ENCODE measurements at places on chromosomes 6 and 20.

DNA sequence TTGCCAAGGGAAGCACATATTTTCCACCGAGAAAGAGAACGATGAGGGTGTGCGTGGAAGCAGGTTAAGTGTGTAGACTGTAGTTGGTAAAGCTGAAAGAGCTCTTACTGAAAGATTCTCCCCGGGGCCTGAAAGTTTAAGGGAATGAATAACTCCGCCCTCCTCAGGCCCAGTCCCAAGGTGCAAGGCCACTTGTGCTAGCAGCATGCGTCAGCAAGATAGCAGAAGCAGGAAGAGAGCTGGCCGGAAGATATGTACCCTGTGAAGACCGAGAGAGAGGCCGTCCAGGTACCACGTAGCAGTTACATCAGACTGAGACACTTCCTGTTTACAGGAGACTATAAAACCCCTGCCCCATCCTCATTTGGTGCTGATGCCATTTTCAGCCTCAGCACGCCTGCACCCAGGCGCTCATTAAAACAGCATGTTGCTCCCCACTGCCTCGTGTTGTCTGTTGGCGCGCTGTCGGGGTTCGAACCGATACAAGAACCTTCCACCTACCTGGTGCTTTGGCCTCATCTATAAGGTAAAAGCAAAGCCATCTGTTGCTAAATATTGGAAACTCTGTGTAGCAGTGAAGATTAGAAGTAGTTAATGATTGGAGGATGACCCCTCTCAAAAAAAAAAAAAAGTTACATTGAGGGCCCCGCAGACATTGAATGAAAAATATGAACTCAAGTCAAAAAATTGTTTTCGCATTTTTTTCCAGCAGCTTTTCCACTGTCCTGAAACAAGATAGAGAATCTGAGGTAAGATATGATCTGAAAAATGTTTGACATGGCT is 18.6 kb upstream of the FAM135A start:
- DNase-seq: no peak

DNA sequence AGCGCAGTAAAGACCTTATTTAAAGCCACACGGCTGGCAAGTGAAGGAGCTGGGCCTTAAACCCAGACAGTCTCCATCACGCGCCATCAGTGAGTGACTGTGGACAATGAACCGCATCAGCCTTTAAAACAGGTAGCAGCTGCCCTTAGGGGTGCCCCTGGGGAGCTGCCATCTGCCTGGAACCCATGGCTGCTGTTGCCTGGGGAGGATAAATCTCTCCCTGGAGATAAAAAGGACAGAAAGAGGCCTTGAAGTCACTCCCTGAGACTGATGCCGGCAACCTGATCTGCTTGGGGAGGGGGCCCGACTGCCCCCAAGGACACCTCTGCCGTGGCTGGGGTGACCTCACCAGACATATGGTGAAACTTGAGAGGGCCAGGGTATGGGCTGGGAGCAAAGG is 73.5 kb downstream of the PREX1 start:
- DNase-seq: no peak

GRCh38 chr20:32226391-32226790 is 18.7 kb downstream of the POFUT1 start:
- no peak for DNase-seq

GRCh38 chr6:37531437-37532036 is 31.8 kb upstream of the CCDC167 start:
- no peak for DNase-seq

DNA sequence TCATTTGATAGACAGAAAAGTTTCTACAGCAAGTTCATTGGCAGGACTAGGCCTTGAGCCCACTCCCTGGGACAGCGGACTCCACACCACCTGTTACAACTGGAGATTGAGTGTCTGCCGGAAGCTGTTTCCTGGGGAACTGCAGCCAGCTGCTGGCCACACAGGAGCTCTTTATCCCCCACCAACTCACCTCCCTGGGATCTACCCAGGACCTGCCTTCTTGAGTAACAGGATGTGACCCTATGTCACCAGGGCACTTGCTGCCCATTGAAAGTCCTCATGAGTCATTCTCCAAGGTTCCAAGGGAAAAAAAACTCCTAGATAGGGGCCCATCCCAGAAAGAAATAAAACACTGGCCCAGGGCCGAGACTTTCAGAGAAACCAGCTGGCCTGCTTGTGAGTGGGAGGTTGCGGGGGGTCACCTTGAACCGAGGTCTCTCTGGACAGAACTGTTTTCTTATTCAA is 37.4 kb upstream of the SLC9A8 start:
- peak; percentile 68 for DNase-seq

- no peak for DNase-seq
Observed at GRCh38 chr6:163500105-163500504, 85.6 kb downstream of the QKI start.

DNA sequence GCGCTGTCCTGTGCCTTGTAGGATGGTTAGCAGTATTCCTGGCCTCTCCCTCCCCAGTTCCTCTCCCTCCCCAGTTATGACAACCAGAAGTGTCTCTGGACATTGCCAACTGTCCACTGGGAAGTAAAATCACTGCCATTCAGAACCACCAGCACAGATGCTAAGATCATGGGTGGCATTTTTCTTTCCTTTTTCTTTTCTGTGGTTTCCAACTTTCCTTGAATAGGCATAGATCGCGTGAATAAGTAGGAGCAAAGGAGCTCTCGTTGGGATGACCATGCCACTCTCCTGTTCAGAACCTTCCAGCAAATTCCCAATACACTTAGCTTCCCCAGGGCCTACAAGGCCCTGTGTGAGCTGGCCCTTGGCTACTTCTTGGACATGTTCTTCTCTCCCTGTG is 59.0 kb downstream of the EYA2 start:
- no peak for DNase-seq

DNA sequence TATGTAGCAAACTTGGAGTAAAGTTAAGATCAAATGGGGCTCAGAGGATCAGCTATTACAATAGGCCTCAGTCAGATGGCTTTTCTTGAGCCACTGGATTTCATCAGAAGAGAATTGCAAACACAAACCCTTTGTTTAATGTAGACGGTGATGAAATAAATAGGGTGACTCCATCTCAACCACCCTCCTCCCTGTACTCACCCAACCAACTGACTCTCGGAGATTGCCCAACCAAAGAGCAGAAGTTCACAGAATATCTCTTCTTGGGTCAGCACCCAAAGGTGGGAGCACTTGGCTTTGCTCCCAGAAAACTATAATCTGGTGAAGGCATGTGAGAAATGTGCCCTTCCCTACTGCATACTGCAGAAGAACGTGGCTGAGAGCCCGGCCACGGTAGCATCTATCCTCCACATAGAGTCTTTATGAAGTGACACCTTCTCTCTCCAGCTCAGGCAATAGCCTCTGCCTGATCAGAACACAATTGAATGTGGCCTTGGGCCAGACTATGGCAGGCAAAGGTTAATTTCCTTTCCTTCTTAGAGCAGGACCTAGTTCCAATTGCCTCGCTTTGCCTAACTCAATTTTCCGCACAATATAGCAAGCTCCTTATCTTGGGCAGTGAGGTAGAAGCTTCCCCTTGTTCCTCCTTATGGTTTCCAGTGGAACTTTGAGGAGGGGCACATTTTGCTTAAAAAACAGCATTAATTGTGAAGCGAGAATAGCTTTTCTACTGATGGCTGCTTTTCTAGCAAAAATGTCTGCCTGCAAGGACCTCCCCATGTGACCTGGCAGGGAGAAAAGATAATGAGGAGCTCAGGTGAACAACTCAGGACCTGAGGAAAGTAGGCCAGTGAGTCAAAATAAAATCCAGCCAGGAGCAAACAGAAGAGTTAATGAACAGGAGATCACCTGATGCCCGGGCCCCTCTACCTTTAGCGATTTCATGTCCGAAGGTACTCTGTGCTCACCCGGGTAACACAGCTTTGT is 79.4 kb downstream of the GFOD1 start:
- no peak for DNase-seq

DNA sequence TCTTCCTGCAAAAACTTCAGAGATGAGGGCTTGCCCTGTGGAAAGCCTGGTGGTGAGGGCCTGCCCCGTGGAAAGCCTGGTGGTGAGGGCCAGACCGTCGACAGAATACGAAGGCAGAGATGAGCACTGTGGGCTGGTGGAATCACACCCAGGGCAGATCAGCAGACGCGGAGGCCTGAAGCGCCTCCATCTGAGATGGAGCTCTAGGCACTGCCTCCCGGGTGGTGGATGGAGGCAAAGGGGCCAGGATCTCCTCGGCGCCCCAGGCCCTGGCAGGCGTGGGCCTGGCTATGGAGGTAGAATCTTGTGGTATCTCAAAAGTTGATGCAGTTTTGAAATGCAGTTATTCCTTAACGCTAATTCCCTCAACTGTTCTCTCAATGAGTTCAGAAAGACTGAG is 104.8 kb downstream of the PSMB1 start:
- DNase-seq: peak; percentile 11

- DNase-seq: peak; percentile 86
Observed at GRCh38 chr20:53346335-53346648, 247.3 kb downstream of the ZNF217 start.

DNA sequence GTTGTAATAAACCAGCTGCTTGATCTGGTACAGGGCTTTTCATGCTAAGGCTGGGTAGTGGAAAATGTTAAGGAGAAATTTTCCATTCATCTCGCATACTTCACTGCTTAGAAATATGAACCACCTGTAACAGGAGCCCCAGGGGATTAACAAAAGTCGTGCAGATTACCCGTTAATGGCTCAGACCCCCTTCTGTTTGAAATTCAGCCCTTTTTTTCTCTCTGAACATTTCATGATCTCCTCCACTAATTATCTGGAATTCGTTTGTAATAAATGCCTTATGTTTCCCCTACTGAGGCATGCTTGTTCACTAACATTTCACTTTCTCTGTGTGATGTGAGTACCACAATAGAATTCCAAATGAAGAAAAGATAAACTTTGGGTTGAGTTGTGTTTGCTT is 336.4 kb upstream of the HSF2 start:
- no peak for DNase-seq

- no peak for DNase-seq
Observed at GRCh38 chr6:117270055-117270842, 4.9 kb downstream of the VGLL2 start.

GRCh38 chr20:46060301-46060881 is 29.4 kb downstream of the NCOA5 start:
- no peak for DNase-seq

DNA sequence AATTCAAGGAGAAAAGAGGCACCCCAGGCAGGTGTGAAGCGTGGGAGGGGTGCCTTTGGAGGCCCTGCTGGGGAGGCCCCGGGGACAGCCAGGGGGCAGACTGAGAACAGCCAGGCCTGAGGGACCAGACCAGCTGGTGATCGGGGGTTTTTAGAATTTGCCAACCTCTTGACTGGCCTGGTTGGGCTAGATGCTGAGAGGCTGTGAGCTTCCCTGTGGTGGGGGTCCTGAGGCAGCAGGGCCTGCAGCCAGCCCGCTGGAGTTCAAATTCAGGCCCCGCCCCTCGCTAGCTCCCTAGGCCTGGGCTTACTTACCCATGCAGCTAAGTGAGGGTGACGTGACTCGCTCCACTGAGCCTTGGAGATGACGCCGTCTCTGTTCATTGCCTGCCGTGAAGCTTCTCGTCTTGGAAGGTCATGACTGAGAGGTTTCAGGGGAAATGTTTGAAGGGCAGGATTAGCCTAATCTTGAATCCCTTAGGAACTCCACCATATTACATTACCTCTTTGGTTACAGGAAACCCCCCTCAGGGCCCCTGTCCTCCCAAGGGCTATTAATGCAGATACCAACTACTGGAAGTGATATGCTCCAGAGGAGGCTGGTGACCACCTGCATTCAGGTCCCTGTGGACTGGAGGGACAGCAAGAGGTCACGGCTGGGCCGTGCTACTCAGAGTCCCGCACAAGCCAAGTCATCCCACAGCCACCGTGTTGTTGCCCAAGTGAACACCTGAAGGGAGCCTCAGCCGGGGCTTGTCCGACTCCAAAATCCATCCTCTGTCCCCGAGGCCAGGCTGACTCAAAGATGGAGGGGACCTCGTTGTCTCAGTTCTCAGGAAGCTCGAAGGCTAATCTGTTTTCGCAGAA is 73.9 kb upstream of the DUSP22 start:
- DNase-seq: no peak

DNA sequence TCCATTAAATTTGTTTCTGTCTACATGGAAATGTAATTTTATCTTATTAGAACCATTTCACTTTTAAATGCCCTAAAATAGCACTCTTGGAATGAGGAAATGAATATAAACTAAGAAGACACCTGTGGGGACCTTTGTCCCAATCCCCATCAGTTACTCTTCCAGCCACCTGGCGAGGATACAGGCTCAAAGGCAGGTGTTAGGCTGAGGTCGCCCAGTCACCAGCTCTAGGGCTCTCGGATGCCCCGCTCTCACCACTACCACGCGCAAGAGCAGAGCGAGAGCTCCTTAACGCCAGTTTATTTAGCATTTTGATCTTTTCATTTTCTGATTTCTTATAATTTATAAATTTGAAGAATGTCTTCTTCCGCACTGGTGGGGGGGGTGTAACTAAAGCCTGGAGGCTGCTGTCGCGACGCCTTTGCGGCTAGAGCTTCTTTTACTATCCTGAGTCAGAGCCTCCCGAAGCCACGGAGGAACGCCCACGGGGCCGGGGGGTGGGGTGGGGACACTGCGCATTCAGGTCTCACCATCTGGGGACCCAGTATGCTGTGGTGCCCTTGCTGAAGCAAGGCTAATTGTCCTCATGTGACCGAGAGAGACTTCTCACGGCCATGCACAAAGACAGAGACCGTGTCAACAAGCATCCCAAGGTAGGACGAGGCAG is 38.7 kb upstream of the AFDN start:
- DNase-seq: no peak

DNA sequence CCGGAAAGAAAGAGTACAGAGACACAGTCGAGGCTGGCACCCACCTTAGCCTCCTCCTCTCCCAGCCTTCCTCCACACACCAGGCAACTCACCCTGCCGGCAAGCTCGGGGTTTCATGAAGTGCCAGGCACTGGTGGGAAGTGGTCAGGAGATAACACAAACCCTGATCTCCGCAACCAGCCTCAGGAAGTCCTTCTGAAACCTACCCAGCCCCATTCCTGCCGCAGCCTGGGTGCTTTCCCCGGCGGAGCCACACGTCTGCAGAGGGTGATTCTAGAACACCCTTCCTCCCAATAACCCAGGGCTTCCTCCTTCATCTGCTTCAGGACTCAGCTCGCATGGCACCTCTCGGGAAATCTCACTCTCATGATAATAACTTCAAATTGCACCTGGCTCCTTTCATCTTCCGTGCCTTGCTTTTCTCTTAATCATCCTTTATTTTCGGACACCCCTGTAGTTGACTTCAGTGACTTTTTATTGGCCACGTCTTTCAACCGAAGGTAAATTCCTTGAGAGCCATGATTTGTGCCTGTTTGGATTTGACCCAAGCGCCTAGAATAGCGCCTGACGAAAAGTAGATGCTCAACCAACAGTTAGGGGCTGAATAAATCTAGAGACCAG is 8.7 kb upstream of the HLA-E start:
- DNase-seq: no peak

DNA sequence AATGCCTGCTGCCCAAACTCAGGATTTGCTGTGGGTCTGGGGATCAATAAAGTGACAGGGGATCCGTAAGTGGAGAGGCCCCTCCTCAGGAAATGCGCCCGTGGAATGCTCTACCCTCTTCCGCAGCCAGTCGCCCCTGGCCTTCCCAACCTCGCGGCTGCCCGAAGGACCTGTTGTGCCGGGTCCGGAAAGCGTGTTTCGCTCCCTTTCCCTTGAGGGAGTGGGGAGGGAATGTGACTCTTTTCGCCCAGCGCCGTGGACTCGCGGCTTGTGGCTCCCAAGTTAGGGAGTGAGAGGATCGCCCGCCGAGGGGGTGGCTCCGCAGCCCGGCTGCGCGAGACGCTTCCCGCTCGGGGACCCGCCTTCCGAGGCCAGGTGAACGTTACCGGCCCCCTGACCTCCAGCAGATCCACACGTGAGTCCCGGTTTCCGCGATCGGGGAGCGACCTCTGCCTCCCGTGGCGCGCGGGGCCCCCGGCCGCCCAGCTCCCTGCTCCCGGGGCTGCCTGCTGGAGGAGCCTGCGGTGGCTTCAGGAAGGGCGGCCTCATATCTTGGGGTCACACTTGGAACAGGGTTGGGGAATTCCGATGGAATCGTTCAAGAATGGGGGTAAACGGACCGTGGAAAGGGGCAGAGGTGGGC is 666 bp downstream of the TPD52L1 start:
- DNase-seq: peak; percentile 30

All from Caco-2 (cell line).